ENCODE measurements at places on chromosomes 12 and 14.

- no peak for DNase-seq
These were observed 103.3 kb downstream of the NUAK1 start for GRCh38 chr12:106035421-106035820.

DNA sequence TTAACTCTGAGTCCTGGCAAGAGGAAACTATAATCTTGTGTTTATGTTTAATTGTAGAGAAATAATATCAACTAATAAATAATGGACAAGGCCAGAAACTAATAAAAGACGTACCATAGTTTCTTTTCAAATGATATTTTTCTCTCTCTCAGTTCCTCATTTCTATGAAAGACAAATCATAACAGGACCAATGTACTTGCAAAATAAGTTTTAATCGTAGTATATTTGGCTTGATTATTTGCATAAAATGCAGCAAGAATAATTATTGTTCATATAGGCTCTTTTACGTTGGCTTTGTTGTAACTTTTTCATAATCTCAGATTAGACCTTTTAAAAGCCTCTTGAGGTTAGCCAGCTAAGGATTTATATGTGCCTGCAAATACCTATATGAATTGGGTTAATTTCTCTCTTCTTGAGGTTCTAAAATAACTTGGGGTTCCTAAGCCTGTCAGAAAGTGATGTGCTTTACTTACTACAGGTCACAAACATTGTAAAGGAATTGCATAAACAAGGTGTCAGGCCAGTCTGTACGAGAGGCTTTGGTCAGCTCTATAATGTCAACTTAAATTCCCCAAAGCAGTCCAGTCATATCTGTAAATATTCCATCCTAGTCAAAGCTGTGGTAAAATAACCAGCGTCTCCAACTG lies 152.8 kb upstream of the PTPRQ start:
- DNase-seq, result no peak

DNA sequence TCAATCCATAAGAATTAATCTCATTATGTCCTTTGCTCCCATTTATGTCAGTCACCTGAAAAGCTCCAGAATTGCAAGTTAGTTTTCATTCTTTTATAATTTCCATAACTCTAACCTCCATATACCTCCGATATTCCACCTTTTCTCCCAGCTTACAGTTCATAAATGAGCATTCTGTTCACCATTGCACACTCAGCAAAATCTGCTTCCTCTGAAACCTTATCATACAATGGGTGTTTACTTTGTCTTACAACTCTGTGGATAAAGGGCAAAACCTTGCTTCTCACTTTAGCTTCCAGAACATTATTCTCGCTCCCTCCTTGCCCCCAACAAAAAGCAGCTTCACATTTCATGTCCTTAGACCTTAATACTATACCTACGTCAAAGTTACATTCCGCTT lies 19.3 kb upstream of the SLCO1B1 start:
- no peak for DNase-seq

DNA sequence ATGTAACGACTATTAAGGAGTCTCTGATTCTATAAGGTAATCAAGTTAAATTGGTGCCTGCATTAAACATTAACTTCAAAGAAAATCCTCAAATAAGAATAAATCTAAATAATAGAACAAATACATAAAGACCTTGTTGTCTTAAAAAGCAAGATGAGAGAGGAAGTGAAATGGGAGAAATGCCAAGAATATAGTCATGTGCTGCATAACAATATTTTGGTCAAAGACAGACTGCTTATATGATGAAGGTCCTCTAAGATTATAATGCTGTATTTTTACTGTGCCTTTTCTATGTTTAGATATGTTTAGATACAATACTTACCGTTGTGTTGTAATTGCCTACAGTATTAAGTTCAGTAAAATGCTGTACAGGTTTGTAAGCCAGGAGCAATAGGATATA lies 213.6 kb downstream of the C12orf42 start:
- no peak for DNase-seq

GRCh38 chr12:74889563-74890236 lies 319.9 kb downstream of the KCNC2 start:
- DNase-seq, result no peak

- DNase-seq, result no peak
These were observed 18.4 kb upstream of the OR6S1 start for GRCh38 chr14:20659813-20660395.

- no peak for DNase-seq
These were observed 918 bp downstream of the RNASE1 start for GRCh38 chr14:20801726-20802125.

- no peak for DNase-seq
These were observed 155.3 kb upstream of the CCDC196 start for GRCh38 chr14:66330916-66331315.

DNA sequence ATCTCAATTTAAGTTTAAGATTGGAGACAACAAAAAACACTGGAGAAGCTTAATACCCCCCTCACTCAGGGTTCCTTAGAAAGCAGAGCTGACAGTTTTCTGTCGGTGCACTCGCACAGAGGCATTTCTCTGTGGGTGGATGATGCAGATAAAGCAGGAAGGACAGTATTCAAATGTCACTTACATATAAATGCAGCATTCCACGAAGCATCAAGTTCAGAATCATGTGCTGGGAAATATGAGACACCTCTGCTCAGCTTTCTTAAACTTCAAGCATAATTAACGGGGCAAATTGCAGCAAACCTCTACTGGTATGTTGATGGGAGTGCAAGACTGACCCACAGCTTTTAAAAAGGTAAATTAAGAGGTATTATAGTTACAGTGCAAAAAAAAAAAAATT lies 68.7 kb downstream of the DICER1 start:
- DNase-seq, result no peak

DNA sequence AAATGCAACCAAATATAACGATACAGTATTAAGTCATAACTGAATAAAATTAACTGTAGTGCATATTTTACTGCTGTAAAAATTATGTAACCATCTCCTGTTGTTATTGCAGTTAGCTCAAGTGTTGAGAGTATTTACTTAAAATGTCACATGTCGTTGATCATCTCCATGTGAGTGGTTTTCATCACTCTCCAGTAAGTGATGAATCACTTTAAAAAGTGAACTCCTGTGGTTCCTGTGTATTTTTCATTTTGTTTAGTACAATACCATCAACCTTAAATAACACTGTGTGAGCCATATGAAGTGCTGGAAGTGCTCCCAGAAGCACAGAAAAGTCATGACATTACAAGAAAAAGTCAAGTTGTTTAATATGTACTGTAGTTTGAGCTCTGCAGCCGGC lies 104.7 kb upstream of the SLCO1B1 start:
- no peak for DNase-seq

GRCh38 chr12:106495354-106495965 lies 87.3 kb upstream of the RFX4 start:
- DNase-seq, result no peak

DNA sequence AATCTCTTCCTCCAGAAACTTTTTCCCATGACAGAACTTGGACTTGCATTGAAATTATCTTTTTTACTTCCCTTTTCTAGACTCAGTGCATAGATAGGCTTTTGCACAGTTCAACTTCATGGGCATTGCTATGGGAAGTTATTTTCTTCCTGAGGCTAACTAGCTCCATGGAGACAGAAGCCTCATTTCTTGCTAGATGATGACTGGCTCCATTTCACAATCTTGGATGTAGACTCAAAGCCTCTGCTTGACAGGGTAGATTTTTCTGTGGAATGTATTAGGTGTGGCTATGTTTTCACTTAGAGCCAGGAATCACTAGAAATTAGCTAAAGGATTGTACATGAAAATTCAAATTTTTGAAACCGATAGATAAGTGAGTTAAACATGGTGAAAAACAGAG lies 884.1 kb upstream of the MGAT4C start:
- no peak for DNase-seq

DNA sequence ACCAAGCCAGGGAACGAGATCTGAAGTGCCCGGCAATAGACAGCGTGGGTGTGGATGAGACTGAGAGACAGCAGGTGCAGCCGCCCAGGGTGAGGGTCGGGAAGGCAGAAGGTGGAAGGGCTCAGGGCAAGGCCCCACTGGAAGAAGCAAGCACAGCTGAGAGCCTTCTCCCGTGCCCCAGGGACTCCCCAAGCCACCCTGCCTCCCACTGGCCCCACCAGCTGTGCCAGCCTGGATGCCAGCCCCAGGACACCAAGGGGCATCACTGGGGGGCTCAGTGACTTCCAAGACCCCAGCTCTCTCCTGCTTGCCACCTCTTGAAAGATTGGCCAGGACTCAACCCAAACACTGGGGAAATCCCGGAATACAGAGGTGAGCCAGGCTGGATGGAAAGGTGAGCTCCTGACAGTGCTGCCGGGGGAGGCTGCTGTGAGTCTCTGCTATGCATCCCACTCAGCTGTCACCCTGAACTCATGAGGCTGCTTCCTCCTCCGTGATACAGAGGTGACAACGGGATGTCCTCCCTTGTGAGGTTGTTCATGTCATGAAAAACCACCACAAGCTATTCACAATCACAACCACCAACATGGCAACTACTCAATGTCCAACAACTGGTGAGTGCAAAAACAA lies 13.8 kb downstream of the TESC start:
- DNase-seq, result no peak

- no peak for DNase-seq
These were observed 121.9 kb downstream of the EMP1 start for GRCh38 chr12:13318231-13319015.

DNA sequence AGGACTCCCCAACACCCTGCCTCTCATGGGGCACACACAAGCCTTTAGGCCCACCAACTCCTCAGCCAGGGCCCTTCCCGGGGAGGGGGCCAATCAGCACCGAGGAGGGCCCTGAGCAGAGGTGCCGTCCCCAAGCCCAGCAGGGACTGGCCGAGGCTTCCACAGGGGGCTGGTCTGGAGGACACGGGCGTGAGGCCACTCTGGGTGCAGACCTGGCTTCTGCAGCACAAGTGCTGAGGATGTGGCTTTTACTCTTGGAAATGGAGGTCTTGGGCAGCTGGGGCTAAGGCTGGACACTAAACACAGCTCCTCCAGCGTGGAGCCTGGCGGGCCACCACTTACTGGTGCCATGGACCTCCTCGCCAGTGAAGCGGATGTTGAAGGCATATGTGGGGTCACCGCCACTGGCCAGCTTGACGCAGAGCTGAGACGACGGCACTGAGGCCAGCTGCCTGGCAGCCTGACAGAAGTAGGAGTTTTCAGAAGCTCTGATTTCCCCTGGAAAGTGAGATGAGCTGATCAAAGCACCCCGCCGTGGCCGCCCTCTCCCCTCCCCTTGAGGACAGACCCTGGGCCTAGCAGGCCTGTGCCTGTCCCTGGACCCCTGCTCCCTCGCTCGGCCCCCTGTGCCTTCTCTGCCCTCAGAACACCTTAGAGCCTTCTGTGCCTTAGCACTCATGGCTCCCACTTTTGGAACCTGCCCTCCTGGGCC lies 44.0 kb downstream of the TRAFD1 start:
- DNase-seq, result no peak

DNA sequence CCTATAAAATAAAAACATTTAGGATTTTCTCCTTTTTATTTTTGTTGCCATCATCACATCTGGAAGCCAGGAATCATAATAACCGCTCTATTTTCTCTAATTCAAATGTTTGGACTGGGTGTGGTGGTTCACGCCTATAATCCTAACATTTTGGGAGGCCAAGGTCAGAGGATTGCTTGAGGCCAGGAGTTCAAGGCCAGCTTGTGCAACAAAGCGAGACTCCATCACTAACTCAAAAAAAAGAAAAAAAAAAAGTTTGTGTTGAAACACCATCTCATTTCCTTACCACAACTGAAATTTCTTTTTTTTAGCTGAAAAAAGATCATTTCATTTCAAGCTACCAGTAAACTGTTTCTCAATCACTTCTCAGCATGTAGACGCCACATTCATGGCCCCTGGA lies 8.8 kb upstream of the BAZ1A start:
- DNase-seq, result no peak

GRCh38 chr12:51401900-51402299 lies 10.7 kb upstream of the GALNT6 start:
- no peak for DNase-seq

GRCh38 chr14:70698288-70698687 lies 56.6 kb downstream of the TTC9 start:
- no peak for DNase-seq

DNA sequence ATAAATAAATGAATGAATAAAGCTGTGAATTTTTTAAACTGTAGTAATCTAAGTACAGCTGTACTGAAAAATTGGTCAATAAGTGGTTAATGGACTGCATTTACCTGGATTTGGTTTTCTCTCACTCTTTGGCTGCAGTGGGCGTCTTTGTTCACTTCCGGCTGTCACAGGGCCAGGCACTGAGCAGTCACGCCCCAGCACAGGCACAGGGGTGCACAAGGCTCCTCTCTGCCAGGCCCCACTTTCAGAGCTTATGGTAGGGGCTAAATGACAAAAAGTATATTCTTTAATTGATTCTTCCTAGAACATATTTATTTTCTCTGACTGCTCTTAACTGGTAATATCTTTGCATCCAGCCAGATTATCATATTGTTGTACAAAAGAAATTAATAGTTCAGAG lies 70.6 kb upstream of the DYNC1H1 start:
- DNase-seq, result no peak

DNA sequence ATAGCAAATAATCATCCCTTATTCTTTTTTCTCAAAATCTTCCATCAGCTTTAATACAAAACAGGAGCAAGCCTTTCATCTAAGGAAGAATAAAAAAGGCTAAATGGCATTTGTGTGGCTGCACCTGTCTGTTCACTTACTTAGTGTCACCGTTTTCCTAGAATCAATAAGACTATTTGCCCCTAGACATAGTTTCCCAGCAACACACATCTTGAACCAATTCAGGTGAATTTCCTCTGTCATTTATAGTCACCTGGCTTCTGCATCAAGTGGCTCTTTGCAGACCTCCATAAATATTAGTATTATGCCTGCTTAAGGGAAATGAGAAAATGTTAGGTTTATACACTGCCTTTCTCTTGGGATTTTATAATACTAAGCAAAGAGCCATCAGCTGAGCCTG lies 17.4 kb upstream of the GCH1 start:
- no peak for DNase-seq

DNA sequence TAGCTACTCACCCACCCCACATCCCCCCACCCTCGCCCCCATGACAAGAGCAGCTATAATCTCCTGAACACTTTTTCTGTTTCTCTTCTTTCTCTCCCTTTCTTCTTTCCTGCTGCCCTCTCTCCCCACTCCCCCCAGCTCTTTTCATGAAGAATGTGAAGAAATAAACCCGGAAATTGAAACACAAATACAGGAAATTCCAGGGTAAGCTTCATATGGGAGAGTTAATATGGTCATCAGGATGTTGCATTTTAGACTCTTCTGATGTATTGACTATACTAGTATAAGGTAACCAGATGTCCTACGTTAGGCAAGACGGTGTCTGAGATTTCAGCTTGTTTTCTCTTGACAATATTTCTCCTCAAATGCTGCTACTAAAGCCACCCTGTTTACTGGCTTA lies 41.6 kb upstream of the LRIG3 start:
- no peak for DNase-seq

GRCh38 chr14:80545935-80546854 lies 334.9 kb upstream of the DIO2 start:
- DNase-seq, result no peak

DNA sequence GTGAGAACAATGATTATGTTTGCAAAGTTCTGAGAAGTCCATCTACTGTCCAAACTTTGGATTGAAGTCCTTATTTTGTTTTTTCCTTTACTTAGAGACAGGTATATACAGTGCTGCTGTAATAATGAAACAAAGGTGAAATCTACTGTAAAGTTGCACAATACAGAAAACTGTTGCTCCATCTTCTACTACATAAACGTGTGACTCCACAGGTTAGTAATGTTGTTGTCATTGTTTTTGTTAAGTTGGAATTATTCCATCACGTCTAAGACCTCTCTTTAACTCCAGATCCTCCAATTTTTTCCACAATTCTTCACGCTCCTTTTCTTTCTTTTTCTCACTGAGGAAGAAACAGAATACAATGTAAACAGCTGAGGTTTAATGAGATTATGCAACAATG lies 57.0 kb upstream of the GPHB5 start:
- DNase-seq, result no peak

All from BE2C (cell line).